ENCODE measurements at places on chromosomes 4 and X. TPM values are rescaled to one million over a fixed set of nuclear protein-coding genes. Genes with fewer than 3 reads are reported as not detected.

- DNase-seq = no peak
These were observed 146.1 kb upstream of the IL1RAPL2 start for GRCh38 chrX:104419926-104420325.

- DNase-seq = no peak
These were observed 25.1 kb downstream of the RASGEF1B start for GRCh38 chr4:81446634-81447033.

- DNase-seq = no peak
These were observed 1.3 kb downstream of the TMEM47 start for GRCh38 chrX:34655501-34656455.

Gene BANK1
- 2.9 TPM for total RNA-seq
